ENCODE measurements at places on chromosomes 6 and 20.
A peak's percentile ranks its signal among the peaks of the same experiment; 100 is the strongest.

DNA sequence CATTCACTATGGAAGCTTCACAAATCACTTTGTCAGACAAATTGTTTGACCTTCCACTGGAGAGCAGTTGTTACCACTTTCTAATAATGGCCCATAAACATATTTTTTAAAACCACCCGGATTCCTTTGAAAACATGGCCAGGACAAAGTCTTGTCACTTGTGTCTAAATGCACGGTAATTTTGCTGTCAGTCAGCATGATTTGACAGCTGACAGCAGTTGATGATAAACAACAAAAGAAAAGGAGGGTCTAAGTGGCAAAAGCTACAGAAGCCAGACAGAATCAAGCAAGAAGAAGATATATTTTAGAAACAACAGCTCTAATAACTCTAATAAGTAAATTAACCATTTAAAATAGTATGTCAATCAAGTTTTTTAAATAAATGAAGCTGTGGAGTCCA lies 27.7 kb upstream of the CARMIL1 start:
- DNase-seq = no peak

DNA sequence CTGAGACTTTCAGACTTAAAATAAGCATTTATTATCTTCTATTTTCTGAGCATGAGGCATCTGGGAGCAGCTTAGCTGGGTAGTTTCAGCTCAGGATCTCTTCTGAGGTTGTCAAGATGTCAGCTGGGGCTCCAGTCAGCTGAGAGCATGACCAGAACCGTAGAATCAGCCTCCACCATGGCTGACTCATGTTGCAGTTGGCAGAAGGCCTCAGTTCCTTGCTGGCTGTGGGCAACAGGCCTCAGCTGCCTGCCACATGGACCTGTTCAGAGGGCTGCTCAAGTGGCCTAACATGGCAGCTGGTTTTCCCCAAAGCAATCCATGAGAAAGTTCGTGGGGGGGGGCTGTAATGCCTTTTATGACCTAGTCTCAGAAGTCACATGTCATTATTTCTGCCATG lies 142.3 kb downstream of the LY86 start:
- DNase-seq = no peak

- DNase-seq = no peak
Observed at GRCh38 chr6:138537106-138537505, 37.8 kb upstream of the NHSL1 start.

DNA sequence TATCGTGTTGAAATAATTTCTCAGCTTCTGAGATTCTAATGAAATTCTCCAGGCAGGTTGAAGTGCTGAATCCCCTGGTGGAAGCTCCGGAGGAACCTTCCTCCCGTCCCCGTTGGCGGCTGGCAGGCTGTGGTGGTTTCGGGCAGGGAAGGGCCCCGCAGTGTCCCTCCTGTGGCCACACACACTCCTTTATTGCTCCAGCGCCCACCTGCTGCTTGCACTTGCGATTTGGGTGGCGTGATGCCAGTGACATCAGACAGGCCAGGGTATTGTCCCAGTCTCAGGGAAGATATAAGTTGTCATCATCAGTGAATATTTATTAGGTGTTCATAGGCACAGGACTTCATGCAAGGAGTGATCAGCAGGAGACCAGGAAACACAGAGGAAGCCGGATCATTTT lies 530.4 kb downstream of the QKI start:
- no peak for DNase-seq

- peak; percentile 69 for DNase-seq
Observed at GRCh38 chr6:133895573-133896343, 6.8 kb downstream of the TCF21 start.

- DNase-seq = no peak
Observed at GRCh38 chr20:53003420-53004154, 31.4 kb downstream of the TSHZ2 start.

DNA sequence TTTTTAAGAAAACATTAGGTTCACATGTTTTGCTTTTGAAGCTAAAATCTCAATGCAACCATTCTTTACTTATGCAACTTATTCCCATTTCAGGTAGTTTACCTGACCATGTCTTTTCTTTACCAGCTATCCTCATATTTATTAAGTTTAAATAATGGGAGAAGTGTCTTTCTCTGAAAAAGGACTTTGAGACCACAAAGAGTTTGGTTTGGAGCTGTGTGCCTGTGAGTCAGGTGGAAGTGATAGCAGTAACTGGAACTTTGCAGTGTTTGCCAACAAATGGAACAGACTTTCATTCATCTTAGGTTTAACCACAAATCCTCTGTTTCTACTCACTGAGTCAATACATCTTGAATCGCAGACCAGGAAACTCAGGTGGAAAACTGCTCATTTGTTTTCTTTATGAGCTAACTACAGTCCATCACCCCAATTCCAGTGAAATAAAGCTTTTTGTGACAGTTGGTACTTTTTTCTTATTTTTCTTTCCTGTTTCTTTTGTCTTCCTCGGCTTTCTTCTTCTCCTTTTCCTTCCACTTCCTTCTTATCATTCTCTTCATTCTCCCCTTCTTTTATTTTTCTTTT lies 148.3 kb upstream of the RIN2 start:
- no peak for DNase-seq
